CD4-positive, alpha-beta T cell treated with Interleukin-21 for 1 hour (primary cell): ENCODE measurements at places on chromosomes 13 and 19.

DNA sequence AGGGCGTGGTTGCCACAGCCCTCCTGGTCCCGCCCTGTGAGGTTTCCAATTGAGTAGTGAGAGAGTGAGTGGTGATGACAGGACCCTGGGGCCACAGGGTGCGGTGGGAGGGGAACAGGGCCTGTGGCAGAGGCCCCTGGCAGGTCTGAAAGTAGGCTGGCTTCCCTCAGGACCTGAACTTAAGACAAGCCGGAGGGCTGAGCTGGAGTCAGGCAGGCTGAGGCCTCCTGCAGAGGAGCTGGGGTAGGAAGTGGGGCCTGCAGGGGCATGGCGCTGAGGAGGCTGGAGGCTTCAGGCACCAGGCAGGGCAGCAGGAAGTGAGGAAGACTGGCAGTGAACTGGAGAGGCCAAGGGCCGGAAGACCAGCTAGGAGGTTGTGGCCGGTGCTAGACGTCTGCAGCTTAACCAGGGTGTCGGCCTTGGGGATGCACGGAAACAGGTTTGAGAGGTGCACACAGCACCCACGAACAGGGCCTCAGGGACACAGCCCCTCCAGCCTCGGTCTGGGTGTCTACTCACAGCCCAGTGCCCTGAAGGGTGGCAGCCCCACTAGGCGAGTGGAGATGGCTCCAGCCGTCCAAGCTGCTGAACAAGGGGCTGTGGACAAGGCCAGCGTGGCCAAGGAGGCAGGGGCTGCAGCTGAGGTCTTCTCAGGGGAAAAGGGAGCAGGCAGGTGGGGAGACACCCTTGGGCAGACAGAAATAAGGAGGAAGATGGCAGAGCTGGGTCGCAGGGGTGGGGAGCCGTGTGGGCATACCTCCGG, 17.8 kb downstream of the POP4 start:
- peak; percentile 29 for DNase-seq

- no peak for DNase-seq
These were observed at the start of gene CD79A for GRCh38 chr19:41876847-41877832. TSS of gene CD79A (plus strand) at chr19:41877279. CDS start at chr19:41877305, 26 bp downstream.

DNA sequence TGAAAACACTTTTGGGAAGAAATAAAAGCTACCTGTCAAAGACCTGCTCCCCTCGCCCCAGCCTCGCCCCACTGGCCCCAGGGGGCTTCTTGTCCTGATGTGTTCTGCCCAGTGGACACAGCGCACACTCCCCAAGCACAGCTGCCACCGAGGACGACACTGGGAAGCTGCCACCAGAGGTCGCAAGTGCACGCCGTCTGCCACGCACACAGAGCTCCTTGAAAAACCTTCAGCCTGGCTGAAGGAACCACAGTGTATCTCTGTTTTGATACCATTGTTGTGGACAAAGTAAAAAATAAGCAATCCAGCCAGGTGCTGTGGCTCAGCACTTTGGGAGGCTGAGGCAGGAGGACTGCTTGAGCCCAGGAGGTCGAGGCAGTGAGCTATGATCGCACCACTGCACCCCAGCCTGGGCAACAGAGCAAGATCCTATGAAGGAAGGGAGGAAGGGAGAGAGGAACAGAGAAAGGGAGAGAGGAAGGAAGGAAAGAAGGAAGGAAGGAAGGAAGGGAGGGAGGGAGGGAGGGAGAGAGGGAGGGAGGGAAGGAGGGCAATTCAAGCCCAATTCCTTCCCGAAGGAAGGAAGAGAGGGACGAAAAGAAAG, 57.3 kb downstream of the CEBPG start:
- peak; percentile 58 for DNase-seq

GRCh38 chr19:54434873-54435214, 14.2 kb upstream of the LENG8 start:
- DNase-seq: no peak

- DNase-seq: no peak
These were observed 2101.7 kb upstream of the PCDH20 start for GRCh38 chr13:63517371-63517770.
